ENCODE measurements at places on chromosomes 4 and X. TPM values are rescaled to one million over a fixed set of nuclear protein-coding genes. Genes with fewer than 3 reads are reported as not detected.

DNA sequence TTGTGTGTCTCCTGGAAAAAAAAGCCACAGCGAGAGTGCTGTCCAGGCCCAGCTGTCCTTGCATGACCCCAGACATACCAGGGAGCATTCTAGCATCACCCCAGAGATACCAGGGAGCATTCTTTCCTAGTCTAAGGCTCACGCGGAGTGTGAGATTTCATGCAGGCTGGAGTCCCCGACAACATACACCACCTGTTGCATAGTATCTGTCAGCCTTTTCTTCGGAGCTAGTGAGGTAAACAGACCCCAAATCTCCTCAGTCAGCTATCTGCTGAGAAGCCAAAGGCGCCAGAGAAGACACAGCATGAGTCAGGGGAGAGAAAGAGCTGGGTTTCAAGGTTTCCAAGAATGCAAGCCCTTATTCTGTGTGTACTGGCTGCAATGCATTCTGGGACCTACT, 23.1 kb upstream of the ZXDA start:
- H3K27me3 ChIP-seq, result no peaks in the 10 kb centered on the region
- no peak for DNase-seq
- H3K36me3 ChIP-seq, result no peaks in the 10 kb centered on the region
- H3K4me1 ChIP-seq, result no peaks in the 10 kb centered on the region
- no peak overlapping the region for H3K4me3 ChIP-seq

DNA sequence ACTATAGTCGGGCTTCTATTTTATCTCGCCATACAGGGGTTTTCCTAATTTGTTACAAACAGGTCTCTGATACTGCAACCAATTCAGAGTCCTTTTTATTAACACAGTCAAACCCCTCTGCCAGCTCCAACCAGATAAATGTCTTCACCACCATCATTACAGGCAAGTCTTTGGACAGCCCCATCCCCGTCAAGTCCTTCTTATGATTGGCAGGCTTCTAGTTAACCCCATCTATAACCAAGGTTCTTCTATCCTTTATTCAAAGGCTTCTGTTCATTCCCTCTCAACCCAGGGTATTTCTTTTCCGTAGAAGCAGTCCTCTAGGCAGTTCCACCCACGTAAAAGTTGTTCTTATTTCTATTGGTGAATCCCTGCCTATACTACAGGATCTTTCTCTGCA, 29.9 kb upstream of the FOXR2 start:
- no peaks in the 10 kb centered on the region for H3K36me3 ChIP-seq
- DNase-seq, result no peak
- no peaks in the 10 kb centered on the region for H3K4me1 ChIP-seq
- no peaks in the 10 kb centered on the region for H3K27me3 ChIP-seq

- peaks cover 2% of the 10 kb centered on the region for H3K4me1 ChIP-seq
- no peak overlapping the region for H3K4me3 ChIP-seq
- no peak overlapping the region for H3K27ac ChIP-seq
- H3K36me3 ChIP-seq, result no peaks in the 10 kb centered on the region
- DNase-seq, result no peak
- no peaks in the 10 kb centered on the region for H3K27me3 ChIP-seq
Measured at GRCh38 chrX:148577741-148578140, 77.3 kb downstream of the AFF2 start.

GRCh38 chrX:9373789-9374188, 91.1 kb upstream of the TBL1X start:
- DNase-seq, result no peak
- H3K4me3 ChIP-seq, result no peak overlapping the region
- H3K4me1 ChIP-seq, result no peaks in the 10 kb centered on the region
- H3K27me3 ChIP-seq, result peaks cover 5% of the 10 kb centered on the region

DNA sequence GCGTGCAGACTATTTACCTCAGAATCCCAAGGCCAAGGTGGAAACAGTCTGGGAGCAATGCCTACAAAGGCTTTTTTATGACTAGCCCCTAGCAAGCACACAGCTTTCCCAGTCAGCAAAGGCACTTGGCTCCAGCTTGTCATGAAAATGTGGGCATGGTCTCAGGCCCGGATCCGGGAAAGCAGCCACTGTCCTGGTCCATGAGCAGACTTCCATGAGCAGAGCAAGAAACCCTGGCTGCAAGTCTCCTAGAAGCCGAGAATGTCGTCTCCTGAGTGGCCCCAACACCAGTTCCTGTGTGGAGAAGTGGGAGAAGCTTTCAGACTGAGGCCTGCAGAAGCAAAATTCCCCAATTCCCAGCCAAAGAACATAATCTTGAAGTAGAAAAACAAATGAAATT, 190.5 kb downstream of the MID1 start:
- H3K4me3 ChIP-seq, result no peak overlapping the region
- no peaks in the 10 kb centered on the region for H3K27me3 ChIP-seq
- no peak for DNase-seq

- no peaks in the 10 kb centered on the region for H3K27me3 ChIP-seq
- no peak overlapping the region for H3K4me3 ChIP-seq
- H3K4me1 ChIP-seq, result peaks cover 37% of the 10 kb centered on the region
- no peak overlapping the region for H3K27ac ChIP-seq
Measured at GRCh38 chr4:113563691-113564378, 197.7 kb downstream of the CAMK2D start.

DNA sequence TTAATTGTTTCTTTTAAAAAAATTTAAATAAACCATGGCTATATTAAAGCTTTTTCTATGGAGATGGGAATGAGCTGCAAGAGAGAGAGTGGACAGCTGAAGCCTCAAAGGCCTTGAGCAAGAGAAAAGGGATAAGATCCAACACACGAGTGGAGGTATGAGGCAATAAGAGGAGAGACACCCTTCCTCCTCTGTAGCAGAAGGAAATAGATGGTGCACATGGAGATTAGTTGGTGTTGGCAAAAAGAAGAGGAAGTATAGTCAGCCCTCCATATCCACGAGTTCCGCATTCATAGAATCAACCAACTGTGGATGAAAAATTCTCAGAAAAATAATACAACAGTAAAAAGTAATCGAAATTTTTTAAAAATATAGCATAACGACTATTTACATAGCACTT, 3.2 kb downstream of the CXorf38 start:
- H3K36me3 ChIP-seq, result peaks cover 3% of the 10 kb centered on the region
- H3K27ac ChIP-seq, result peak overlapping the region; percentile 64
- DNase-seq, result no peak
- peak overlapping the region; percentile 20 for H3K4me3 ChIP-seq
- peaks cover 27% of the 10 kb centered on the region for H3K4me1 ChIP-seq

- H3K4me3 ChIP-seq, result no peak overlapping the region
- H3K36me3 ChIP-seq, result no peaks in the 10 kb centered on the region
- H3K27ac ChIP-seq, result no peak overlapping the region
Measured at GRCh38 chr4:100113732-100114131, 76.5 kb downstream of the DDIT4L start.

DNA sequence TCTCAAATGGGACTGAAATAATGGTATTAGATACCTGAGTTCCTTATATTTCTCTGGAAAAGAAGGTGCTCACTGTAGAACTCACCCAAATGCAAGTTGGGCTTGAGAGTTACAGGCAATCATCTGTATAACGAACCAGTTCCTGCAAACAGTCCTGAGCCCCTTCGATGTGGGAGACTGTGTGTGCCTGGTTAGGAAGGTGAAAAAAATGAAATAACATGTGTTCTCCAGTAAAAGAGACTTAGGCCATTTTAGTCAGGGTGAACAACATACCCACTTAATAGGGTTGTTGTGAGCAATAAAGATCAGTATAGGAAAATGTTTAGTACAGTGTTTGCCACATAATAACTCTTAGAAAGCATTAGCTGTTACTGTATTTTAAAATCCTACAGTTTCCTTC, 23.4 kb downstream of the STIM2 start:
- H3K4me3 ChIP-seq, result no peak overlapping the region
- no peaks in the 10 kb centered on the region for H3K27me3 ChIP-seq
- H3K27ac ChIP-seq, result no peak overlapping the region
- no peaks in the 10 kb centered on the region for H3K36me3 ChIP-seq

GRCh38 chr4:97134456-97134855, 1008.8 kb downstream of the STPG2 start:
- no peaks in the 10 kb centered on the region for H3K36me3 ChIP-seq
- H3K27me3 ChIP-seq, result no peaks in the 10 kb centered on the region
- no peaks in the 10 kb centered on the region for H3K4me1 ChIP-seq
- no peak overlapping the region for H3K4me3 ChIP-seq

DNA sequence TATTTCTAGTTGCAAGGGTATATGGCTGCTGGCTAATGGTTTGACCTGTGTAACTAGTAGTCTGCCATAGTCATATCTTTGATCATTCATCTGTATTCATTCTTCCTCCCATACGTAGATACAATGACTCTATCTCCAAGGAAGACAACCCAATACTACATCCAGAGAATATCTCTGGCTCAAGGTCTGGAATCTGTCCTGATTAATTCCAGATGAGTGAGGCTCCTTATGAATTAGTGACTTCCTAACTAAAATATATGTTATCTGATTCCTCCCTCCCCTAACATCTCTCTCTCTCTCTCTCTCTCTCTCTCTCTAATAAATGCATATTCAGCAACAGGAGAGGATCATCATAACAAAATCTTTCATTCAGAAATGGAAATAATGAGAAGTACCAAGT, 641.5 kb downstream of the FAT4 start:
- H3K4me1 ChIP-seq, result peaks cover 10% of the 10 kb centered on the region
- H3K4me3 ChIP-seq, result no peak overlapping the region
- no peak overlapping the region for H3K27ac ChIP-seq
- DNase-seq, result no peak
- H3K27me3 ChIP-seq, result no peaks in the 10 kb centered on the region

The KLHL15 gene
- total RNA-seq, result 16.3 TPM

The HPSE gene
- total RNA-seq, result 4.9 TPM

The ALB gene
- total RNA-seq, result not detected

The TMPRSS11A gene
- total RNA-seq, result not detected

Data from osteocyte (in vitro differentiated cells).